ENCODE measurements at places on chromosomes 3 and 15.

GRCh38 chr15:57223345-57223744, 153.0 kb upstream of the CGNL1 start:
- DNase-seq = no peak

GRCh38 chr3:33758281-33758680, 40.1 kb upstream of the PDCD6IP start:
- DNase-seq = no peak

- DNase-seq = no peak
These were observed 54.9 kb upstream of the CCR2 start for GRCh38 chr3:46298871-46299607.

DNA sequence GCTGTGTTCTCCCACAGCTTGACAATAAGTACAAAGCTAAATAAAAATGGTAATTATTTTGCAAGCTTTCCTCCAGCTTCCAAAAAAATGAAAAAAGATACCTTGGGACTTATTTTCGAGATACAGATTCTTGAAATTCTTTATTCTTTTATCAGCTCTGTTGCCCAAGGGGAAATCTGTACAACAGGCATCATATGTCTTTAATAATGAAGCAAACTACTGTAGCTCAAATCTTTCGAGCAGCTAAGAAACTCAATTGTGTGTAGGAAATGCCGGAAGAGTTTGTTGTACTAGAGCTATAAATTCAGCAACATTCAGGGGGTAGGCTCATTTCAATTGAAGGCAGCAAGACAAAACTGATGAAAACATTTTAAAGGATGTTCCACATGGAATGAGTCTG, 297.7 kb downstream of the GBE1 start:
- DNase-seq = no peak

- no peak for DNase-seq
These were observed 582.8 kb upstream of the CCDC54 start for GRCh38 chr3:106794442-106794841.

DNA sequence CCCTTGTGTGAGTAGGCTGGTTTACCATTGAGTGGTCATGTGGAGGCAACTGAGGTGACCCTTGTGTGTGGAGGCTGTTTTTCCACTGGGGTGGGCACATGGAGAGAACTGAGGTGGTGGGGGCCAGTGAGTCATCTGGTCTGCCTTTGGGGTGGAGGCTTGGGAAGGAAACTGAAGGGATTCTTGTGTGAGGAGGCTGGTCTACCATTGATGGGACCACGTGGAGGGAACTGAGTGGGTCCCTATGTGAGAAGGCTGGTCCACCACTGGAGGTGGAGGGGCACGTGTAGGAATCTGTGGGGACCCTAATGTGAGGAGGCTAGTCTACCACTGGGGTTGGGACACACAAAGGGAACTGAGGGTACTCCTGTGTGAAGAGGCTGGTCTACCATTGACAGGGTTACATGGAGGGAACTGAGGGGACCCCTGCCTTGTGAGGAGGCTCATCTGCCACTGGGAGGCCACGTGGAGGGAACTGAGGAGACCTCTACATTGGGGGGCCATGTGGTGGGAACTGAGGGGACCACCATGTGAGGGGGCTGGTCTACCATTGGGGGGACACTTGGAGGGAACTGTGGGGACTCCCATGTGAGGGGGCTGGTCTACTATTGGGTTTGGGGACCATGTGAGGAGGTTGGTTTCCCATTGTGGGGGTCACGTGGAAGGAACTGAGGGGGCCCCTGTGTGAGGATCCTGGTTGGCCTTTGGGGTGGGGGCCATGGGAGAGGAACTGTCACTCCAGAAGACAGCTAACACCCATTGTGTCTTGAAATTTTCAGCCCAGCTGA, 164.5 kb downstream of the WNT7A start:
- no peak for DNase-seq

DNA sequence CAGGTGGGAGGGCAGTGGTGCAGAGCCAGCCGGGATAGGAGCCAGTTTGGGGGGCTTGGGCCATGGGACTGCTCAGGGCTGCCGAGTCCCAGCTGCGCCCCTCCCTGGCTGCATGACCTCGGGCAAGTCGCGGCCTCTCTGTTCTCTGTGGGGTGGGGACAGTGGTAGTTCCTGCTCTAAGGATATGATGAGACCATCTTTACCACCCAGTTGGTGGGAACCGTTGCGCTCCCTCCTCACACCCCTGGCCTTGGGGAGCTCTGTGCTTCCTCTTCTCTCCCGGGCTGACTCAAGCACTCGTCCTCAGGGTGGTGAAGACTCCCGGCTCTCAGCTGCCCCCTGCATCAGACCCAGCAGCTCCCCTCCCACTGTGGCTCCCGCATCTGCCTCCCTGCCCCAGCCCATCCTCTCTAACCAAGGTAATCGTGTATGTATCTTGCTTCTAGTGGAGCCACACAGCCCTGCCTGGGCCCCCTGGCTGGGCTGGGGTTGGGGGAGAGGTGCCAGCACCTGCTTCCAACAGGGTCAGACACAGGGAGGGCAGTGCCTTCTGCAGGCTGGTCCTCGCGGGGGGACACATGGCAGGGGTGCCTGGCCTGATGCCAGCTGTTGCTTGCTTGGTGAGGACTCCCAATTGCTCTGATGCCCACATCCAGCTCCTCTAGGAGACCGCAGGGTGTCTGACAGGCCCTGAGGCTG, 15.1 kb upstream of the STAB1 start:
- no peak for DNase-seq

GRCh38 chr15:42273900-42274701, 868 bp upstream of the TMEM87A start:
- peak; percentile 23 for DNase-seq

DNA sequence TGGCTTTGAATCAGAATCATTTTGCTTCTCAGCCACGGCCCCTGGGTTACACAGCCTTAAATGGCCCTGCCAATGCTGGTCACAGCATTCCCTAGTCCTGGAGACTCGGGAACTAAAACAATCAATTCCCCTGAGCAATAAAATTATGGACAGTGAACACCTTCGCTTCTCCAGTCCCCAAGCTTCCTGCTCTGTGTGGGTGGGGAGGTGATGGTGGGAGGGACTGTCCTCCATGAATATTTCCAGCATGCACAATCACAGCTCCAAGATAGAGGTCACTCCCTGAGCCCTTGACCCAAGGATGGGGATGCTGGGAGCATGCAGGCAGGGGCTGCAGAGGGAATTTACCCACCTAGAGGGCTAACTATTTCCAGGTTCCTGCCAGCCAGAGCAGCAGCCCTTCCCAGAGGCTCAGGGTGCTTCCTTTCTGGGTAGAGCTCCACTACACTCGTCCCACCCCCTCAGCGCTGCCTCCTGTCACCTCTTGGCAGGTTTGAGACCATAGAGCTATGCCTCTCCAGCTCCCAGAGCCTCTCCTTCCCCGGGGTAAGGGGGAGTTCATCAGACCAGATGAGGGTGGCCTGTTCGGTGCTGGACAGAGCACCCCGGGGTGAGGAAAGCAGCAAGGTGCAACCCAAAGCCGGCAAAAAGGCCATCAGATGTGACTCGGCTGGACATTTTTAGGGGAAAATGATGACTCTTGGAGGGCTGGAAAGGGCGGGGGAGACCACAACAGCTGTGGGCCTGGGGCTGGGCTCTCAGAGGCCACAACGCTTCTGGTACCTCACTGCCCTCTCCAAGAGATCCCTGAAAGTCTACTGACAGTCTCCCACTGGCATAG, 14.5 kb upstream of the CCDC33 start:
- no peak for DNase-seq

- no peak for DNase-seq
These were observed 80.0 kb downstream of the SHOX2 start for GRCh38 chr3:158026236-158026635.

DNA sequence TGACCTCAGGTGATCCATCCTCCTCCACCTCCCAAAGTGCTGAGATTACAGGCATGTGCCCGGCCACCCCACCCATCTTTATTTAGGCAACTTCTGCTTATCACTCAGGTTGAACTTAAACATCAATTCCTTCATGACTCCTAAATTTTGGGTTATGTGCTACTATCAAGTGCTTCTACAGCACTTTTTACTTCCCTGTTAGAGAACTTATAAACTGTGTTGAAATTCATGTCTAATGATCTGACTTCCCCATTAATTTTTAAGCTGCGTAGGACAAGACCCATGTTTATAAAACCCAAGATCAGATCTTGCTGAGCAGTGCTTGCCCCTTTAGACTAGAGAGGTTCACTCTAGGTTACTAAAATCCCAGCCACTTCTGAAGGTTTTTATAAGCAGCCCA, 266.2 kb upstream of the TPRG1 start:
- no peak for DNase-seq

DNA sequence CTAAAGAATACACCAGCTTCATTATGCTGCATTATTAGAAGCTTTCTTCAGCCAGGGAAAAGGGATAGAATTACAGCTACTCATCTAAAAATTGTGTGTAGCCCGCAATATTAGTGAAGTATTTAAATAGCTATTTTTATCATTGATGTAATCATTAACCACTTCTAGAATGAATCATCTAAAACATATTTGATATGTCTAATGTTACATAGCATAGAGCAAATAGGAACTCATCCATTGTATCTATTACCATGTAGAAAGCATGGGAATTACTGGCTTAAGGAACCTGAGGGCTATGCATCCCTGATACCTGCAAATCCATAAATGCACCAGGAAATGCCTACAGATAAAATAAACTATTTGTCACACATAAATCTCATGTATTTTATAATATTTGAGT, 54.5 kb upstream of the VGLL3 start:
- DNase-seq = no peak

DNA sequence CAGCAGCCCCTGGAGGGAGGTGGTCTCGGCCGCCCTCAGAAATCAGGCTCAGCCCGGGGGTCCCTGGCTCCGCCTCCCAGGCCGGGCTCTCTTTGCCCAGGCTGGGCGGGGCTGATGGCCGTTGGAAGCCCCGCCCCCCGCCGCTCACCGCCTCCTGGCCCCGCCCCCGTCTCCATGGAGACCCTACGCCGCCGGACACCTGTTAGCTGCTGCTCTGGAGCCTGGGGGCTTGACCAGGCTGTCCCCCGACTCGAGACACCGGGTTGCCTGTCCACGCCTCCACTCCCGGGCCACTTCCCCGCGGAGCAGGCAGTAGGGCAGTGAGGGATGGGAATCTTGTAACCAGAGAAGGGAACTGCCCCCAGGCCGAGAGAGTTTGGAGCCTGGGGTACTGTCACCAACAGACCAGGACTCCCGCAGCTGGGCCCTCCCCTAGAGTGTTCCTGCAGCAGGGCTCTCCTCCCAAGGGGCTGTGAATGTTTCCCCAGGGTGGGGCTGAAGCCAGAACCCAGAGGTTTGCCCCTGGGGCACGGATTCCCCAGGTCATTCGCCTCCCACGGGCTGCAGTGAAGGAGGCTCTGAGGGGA, 27.8 kb upstream of the RPL32 start:
- DNase-seq = no peak

- no peak for DNase-seq
These were observed 115.5 kb downstream of the SLC25A26 start for GRCh38 chr3:66336333-66336766.

DNA sequence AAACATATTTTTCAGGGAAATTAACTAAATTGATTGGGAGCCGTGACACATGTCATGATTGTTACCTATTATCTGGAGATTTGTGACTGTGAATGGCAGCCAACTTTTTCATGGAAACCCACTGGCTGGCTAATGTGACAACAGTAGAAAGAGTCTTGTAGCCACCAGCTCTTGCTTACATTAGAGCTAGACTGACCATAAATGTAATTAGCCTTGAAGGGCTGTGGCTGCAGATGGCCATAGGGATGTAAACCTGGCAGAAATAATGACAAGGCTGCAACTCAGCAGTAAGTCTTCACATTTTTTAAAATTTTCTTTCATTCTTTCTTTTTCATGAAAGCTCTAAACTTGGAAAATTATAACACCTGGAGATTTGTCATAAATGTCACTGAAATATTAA, 168.2 kb upstream of the ROBO2 start:
- no peak for DNase-seq

DNA sequence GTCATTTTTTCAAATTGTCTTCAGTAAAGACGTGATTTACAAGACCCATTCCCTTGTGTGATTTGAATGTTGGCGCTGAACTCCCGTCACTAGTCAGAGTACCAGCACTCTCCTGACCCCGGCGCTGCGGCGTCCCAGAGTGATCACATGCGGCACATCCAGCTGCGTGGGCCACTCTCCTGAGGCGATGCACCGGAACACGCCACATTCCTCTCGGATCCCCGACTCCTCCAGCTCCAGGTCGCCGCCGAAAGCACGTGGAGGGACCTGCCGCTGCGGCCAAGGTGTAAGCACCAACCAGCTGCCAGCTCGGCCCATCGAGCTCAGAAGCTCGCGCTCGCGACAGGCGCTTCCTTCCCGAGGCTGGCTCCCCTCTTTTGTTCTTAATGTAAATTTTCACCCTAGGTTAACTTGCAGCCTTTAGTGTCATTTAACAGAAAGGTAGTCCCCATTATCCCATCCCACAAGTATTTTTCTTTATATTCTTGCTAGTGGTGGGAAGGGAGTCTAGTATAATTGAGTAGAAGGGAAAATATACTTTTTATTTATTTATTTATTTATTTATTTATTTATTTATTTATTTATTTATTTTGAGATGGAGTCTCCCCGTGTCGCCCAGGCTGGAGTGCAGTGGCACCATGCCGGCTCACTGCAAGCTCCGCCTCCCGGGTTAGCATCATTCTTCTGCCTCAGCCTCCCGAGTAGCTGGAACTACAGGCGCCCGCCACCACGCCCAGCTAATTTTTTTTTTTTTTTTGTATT, 61.7 kb upstream of the VGLL3 start:
- no peak for DNase-seq

- DNase-seq = no peak
These were observed 484.4 kb upstream of the TPRG1 start for GRCh38 chr3:188687389-188687788.

DNA sequence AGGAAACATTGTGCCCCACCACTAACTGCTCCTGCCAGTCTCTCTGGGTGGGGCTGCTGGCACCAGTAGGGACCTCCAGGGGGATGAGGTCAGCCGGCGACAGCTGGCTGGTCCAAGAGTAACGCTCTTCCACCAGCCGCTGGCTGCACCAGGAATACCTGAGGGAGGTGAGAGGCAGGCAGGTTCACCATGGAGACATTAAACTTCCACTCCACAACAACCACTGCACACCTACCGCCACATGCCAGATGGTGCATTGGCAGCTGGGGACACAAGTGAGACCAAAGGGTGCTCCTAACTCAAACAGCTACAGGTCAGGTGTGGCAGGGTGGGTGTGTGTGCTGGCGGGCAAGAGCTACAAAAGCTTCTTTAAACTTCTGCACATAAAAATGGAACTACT, 4.5 kb downstream of the POLG start:
- no peak for DNase-seq

DNA sequence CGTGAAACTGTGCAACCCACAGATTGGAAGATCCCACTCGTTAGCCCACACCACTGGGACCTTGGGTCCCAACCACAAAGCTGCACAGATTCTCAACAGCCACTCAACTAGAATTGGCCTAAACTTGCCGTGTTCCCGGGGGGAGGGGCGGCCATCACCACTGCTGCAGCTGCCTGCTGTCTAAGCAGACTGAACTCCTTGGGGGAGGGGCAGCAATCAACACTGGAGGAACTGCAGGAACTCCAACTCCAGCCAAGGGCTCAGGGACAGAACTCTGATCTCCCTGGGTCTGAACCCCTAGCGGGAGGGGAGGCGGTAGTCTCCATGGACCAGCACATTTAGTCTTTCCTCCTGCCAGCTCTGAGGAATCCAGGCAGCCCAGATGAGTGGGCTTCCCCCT, 205.9 kb downstream of the RSL24D1 start:
- DNase-seq = no peak

GRCh38 chr15:47507221-47507985, 209.9 kb upstream of the SEMA6D start:
- no peak for DNase-seq

Measured in NCI-H345 (cell line).